Stromal cell of bone marrow (primary cell): ENCODE measurements at places on chromosomes 7 and 10.
A peak's percentile ranks its signal among the peaks of the same experiment; 100 is the strongest.

DNA sequence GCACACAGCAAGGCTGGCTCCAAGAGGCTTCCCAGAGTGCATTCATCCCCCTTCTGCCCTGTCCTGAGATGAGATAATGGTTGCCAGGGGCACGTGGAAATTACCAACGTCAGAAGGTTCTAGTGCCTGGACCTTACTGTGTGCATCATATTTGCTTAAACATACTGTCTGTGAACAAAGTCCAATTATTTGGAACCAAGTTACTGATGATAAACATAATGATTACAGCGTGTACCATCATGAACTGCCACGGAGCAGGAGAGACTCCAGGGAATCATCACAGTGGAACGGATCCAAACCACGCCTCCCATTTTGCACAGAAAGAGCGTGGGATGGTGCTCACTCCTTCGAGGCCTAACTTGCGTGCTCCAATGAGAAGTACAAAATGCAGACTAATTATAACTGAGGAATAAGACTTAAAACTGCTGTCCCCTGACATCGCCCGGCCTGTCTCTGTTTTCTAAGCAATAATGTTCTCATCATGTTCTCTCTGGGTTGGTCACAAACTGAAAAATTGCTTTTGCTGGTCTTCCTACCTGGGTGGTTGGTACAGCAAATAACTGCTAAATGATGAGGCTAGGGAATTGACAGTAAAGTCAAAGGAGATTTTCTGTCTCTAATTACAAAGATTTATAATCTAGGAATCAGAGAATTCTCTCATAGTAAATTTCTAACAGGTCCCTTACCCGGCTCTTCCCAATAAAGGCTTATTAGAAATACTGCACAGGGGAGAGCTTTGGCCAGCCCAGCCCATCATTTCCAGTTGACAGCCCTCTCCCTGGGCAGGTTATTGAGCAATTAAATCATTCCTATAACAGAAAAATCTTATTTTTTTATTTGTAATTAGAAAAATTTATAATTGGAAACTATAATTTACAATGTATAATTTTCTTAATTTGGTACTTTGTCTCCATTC is 182.2 kb downstream of the CAMK1D start:
- DNase-seq = no peak

GRCh38 chr10:62618576-62619412 is 185.7 kb upstream of the ADO start:
- peak; percentile 77 for DNase-seq

- peak; percentile 97 for DNase-seq
Measured at GRCh38 chr10:30151581-30152389, 92.4 kb upstream of the JCAD start.

GRCh38 chr10:32621969-32622368 is 176.0 kb downstream of the CCDC7 start:
- no peak for DNase-seq

DNA sequence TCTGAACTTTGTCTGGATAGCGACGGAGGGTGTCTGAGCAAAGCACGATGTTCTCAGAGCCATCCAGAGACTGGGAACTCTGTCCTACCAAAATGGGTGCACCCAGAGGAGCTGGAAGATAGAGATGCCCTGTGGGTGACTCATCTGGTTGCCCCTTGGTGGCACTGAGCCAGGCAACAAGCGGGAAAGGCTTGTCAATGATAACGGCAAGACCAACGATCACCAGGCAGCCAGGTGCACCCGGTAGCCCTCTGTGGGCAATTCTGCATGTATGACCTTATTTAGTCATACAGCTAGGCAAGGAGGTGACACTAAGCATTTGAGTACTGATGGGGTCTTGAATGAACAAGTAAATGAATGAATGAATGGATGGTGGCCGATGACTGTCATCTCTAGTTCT is 2.8 kb upstream of the ELN start:
- no peak for DNase-seq

DNA sequence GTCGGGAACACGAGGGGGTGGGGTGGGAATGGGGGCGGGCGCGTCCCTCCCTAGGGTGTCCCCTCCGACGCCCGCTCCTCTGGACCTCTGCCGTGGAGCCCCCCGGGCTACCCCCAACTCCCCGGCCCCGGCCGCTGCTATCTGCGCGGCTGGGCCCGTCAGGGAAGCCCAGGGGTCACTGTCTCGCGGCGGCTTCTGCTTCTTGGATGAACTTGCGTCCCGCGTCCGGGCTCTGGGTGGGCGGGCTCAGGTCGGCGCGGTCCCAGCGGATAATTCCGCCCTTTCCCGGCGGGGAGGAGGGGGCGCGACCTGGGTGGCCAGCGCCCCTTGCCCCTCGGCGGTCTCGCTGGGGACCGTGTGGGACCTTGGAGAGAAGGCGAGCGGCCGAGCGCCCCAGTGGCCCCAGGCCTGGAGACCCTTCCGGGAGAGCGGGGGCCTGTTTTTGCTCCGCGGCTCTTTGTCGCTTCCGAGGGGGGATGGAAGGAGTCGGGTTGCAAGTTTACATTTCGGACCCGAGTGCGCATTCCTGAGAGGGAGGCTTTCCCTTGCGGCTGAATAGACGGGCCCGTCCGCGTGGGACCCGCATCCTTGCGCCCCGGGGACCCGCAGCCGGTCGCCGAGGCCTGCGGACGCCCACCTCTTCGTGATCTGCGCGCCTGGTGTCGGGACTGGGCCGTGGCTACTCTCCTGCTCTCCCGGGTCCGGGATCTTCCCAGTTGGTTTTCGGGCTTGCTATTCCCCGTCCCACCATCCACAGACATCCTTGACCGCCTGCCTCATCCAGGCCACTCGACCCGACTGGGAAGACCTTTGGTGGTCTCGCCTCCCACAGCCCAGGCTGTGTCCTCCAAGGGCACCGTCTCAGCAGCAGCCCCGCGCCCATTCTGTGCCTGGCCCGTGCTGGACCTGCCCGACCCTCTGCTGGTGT is 812 bp downstream of the DOCK1 start:
- no peak for DNase-seq

DNA sequence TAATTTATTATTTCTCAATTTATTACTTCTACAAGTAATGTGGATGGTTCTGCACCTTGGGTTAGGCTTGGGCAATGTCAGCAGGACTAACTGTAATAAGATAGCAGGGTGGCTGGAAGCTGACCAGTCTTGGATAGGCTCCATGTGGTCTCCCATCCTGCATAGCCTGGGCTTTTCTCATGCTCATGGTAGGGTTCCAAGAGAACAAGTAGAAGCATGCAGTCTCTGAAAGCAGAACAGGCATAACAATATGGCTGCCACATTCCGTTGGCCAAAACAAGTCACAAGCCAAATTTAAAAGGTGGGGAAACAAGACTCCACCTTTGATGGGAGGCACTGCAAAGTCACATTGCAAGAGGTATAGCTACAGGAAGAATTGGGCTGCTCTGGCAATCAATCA is 98.6 kb upstream of the MDFIC start:
- no peak for DNase-seq

DNA sequence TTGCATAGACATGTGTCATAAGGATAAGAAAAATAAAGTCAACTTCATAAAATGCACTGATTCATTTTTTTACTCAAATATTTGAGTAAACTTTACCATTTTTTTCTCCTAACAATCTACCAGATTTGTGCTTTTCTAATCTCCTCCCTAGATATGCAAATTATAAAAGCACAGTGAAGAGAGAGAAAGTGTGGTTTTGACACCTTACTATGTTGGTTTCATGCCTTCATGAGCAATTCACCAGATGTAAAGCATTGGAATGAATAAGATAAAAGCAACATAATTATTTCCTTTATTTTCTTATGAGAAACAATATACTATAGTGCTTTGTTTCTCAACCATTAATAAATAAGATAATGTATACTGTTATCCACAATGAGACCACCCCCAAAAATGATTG is 432.5 kb upstream of the PCDH15 start:
- no peak for DNase-seq

DNA sequence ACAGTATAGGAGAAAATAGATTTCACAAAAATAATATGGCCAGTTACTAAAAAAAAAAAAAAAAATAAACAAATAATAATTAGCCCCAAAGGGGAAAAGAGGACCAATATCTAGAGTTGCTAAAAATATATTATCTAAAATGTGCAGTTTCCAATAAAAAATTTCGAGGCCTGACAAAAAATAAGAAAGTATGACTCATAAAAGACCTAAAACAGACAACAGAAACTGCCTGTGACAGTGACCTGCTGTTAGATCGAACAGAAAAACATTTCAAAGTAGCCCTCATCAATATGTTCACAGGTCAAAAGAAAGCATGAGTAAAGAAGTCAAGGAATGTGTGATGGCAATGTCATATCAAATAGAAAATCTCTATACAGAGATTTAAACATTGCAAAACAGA is 11.8 kb upstream of the TSPAN12 start:
- DNase-seq = no peak

GRCh38 chr10:5601826-5602495 is 64.4 kb downstream of the ASB13 start:
- no peak for DNase-seq

DNA sequence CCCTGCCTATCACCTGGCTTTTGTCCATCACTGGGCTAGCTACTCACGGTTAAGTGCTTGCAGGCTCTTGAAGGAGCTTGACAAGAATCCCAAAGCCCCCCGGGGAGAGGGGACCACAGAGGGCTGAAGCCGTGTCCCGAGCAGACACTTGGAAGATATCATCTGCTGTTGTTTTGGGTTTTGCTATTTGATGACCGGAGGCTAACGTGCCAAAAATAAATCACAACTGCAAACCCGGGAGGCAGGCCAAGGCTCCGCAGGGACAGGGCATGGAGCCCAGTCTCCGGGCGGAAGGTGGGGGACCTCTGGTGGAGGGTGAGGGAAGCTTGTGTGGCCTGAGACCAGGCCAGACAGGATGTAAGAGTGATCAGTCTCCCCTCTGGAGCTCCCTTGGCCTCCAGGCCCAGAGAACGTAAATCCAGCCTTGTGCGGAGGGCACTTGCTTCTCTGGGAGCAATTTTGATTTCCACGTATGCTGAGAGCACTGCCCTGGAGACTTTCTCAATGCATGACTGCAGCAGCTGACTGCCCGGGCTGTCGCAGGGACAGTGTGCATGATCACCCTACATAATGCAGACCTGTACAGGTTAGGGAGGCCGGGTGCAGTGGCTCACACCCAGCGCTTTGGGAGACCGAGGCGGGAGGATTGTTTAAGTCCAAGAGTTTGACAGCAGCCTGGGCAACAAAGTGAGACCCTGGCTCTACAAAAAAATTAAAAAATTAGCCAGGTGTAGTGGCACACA is at the start of gene PHKG1:
Gene PHKG1, minus strand, starts transcription at position 164 of the 743 bp plus-strand sequence. CDS start 4,011 bp downstream, outside the sequence.
- DNase-seq = peak; percentile 79

DNA sequence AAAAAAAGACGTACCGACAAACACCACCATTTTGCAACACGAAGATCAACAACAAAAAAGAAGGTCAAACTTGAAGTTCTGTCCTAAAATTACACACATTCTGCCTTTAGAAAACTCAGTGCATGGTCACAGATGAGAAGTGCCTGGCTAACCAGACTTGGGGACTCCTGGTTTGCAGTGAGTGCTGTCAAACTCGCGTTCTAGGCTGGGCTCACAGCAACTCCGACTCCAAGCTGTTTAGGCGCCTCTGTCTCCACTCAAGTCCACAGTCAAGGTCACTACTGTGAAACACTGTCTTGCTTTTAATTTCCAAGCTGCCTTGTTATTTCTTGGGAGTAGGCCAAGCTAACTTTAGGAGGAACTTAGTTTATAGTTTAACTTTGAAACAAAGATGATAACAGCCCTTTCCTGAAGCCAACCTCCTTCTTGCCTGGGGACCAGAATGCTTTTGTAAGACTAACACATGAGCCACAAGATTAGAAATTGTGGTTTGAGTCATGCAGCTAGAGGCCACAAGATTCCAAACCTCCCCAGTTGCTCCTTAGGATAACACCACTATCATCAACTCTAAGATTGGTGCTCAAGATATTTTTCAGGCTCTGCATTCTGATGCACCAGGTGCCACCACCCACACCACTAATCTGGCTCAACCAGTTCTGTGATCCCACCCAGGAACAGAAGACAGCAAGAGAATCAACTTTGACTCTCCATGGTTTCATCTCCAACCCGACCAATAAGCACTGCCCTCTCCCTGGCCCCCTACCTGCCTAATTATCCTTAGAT is 1.1 kb upstream of the DNAAF5 start:
- DNase-seq = peak; percentile 8
